ENCODE measurements at places on chromosomes 13 and 19.
A peak's percentile ranks its signal among the peaks of the same experiment; 100 is the strongest.

- no peak for DNase-seq
Measured at GRCh38 chr13:114200399-114200911, 21.4 kb downstream of the CFAP97D2 start.

- DNase-seq = no peak
Measured at GRCh38 chr13:114269281-114269770, 12.1 kb upstream of the UPF3A start.

- no peak for DNase-seq
Measured at GRCh38 chr13:44368062-44368591, 5.5 kb upstream of the SERP2 start.

- no peak for DNase-seq
Measured at GRCh38 chr13:76012091-76012721, 376.1 kb downstream of the LMO7 start.

DNA sequence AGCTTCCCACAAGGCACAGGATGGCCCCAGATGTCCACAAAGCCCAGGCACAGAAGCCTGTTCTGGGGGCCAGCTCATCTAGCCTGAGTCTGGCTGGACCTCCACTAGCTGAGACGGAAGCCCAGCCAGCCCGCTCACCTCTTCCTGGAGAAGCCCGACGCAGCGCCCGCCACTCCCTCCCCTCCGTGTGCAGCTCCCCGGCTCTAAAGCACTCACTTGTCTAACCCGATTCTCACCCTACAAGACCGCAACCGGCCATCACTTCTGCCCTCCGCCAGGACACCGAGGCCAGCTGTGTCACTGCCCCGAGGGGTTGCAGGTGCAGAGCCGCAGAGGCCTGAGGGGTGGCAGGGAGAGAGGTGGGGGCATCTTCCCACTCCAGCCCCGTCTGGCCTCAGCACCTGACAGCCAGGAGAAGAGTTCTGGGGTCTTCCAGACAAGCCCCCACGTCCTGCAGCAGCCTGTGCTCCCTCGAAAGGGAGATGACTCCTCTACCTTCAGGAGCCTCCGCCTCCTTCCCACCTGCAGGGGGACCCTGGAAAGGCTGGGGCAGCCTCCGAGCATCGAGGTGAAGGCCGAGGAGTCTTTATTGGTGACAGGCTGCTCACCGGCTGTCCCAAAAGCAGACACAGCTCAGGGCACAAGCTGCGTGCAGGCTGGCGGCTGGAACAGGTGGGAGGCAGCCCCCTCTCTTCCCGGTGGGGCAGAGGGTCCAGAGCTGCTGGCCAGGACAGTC, 5.9 kb upstream of the DIRAS1 start:
- DNase-seq = no peak

DNA sequence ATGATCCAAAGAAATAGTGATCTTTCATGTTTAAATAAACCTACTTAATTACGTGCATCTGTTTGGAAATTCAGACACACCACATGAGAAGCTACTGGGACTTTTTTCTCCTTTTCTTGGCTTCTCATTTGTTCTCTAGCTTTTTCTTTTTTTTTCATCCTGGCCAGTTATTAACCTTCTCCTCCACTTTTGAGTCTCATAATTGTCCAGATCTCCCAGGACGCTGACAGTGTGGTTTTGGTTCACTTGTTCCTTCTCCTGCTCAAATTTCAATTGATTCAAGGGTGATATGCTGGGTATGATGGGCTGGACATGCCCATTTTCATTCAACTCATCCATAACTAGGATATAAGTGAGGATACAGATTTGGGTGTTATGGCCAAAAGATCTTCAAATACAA, 152.3 kb downstream of the TM9SF2 start:
- no peak for DNase-seq

DNA sequence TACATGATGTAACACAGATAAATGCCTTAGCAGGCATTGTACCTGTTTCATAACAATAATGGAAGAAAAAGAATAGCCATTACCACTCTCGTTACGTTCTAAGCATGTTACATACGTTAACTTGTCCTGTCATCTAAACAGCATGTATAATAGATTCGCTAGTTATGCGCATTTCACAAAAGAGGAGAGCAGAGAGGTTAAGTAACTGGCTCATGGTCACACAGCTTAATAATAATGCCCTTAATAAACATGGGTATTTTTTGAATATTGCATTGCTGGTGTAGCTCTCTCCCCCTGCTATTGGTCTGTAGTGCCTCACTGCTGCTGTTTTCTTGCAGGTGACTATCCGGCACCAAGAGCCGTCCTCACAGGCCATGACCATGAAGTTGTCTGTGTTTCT, 188.3 kb upstream of the MAB21L1 start:
- no peak for DNase-seq

- DNase-seq = no peak
Measured at GRCh38 chr19:44924243-44924725, 9.9 kb downstream of the APOC1 start.

DNA sequence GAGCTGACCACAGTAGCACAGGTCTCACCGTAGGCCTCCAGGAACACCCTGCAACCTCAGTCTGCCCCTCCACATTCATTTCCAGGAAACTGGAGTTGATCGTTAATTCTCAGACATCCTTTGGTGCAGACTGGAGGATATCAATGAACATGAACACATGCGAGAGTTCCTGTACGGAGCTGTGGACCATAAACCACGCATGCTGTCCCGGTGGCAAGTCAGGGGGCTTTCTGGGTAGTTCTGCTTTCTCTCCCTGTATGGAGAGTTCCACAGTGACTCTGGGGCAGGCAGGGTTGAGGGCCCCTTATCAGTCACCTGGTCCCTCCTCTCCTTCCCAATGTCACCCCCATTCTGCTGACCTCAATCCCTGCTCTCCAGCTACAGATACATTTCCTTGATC, 55.5 kb upstream of the URI1 start:
- no peak for DNase-seq

DNA sequence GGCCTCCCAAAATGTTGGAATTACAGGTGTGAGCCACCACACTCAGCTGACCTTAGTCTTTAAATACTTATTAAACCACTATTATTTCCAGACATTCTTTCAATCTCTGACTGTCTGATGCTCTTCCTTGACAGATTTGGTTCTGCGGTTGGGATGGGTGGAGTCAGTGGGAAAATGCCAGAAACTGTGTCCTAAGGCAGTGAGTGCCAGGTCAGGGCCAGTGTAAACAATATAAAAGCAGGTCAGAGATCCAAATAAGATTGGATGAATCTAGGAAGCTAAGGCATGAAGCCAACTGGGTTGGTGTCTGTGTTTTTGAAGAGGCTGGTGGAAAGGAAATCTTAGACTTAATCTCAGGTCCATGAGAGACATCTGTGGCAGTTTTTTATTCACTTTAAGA, 74.7 kb downstream of the KLF5 start:
- no peak for DNase-seq

DNA sequence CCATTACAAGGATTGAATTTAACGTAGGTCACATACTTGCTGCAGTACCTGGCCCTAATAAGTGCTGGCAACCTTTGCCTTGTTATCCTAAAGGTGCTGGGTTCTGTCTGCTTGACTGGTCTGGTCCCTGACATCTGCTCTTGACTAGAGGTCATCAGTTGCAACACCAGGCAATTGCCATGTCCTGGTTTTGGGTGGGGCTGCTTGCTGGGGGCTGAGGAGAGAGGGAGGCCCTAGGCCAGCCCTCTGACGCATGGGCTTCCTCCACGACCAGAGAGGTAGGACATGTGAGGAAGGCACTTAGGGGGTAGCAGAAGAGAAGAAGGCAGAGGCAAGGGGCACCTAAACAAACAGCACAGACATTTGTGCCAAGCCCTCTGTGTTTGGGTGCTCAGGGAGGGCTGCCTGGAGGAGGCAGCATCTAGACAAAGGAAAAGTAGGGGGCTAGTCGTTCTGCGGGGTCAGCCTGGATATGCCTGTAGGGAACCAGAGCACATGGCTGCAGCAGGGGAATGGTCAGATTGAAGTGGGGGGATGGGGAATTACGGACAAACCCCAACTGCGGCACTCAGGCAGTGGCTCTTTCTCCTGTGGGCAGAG, 21.7 kb downstream of the VSTM2B start:
- DNase-seq = no peak

- peak; percentile 83 for DNase-seq
Measured at GRCh38 chr19:43446746-43447489, 18.5 kb downstream of the LYPD3 start.

GRCh38 chr19:46383846-46384245, 29.5 kb downstream of the CCDC8 start:
- no peak for DNase-seq

DNA sequence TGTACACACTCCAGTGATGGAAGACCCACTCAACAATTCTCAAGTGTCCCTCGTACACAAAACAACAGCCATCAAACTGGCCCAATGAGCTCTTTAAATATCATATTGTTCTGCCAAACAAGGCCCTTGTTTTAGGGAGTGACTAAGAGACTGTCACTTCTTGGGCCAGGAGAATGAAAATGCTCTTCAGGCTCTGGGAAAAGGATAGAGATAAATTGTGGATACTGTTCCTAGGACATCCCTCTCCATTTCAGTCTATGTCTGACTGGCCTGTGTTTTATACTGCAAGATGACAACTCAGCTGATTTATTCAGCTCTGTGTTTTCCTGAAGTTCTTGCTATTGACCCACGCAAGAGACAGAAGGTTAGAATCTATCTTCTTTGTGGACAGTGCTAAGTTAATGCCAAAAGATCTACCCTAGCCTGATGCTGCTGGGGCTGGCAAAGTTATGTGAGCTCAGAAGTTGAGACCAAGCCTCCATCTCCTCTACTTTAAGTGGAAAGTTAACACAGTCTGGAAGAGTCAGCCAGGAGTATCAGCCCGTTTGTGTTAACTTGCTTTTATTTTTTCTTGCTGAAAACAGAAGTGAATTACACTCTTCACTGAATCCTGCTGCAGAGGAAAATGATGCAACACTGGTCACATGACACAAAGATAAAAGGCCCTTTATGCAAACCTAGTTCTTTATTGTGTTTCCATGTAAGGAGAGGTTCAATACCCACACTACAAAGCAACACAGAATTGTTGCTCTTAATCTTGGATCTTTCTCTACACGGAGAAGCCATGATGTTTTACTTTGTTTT, 14.6 kb downstream of the FRY start:
- DNase-seq = no peak

DNA sequence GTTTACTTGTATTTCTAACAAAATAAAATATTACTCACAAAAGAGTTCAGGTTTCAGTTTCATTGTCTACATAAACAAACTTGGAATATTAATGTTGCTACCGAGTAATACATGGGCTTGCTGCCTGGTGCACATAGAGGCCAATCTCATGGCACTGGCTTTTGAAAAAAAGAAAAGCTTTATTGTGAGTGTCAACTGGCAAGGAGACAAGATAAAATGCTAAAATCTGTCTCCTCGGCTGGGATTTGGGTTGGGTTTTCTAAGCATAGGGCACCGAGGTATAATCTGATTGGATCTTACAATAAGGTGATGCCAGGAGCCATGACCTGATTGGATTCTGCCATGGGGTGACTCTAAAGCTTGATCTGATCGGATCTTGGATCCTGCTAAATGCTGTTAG, 1519.9 kb upstream of the MIR17HG start:
- no peak for DNase-seq

DNA sequence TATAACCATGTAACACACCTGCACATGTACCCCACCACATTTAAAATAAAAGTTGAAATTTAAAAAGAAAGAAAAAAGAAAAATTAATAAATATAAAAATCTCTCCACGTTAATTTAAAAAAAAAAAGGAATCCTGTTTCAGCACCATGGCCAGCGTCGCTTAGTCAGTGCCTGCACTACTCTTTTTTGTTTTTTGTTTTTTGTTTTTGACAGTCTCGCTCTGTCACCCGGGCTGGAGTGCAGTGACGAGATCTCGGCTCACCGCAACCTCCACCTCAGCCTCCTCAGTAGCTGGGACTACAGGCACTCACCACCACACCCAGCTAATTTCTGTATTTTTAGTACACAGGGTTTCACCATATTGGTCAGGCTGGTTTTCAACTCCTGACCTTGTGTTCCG, 835.9 kb downstream of the UQCRFS1 start:
- DNase-seq = no peak

DNA sequence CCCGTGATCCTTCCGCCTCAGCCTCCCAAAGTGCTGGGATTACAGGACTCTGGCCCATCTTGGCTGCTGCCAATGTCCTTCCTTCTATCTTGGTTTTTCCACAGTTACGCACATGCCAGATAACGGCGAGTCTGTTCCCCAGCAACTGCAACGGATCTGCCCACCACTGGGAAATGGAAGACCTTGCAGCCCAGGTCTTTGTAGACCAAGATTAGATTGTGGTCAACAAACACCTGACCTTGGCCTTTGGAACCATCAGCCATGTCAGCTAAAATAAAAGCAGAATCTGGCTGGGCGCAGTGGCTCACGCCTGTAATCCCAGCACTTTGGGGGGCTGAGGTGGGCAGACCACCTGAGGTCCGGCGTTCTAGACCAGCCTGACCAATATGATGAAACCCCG, 10.4 kb upstream of the LDLR start:
- DNase-seq = no peak

- DNase-seq = peak; percentile 66
Measured at GRCh38 chr19:36009220-36009619, 607 bp upstream of the SYNE4 start.

DNA sequence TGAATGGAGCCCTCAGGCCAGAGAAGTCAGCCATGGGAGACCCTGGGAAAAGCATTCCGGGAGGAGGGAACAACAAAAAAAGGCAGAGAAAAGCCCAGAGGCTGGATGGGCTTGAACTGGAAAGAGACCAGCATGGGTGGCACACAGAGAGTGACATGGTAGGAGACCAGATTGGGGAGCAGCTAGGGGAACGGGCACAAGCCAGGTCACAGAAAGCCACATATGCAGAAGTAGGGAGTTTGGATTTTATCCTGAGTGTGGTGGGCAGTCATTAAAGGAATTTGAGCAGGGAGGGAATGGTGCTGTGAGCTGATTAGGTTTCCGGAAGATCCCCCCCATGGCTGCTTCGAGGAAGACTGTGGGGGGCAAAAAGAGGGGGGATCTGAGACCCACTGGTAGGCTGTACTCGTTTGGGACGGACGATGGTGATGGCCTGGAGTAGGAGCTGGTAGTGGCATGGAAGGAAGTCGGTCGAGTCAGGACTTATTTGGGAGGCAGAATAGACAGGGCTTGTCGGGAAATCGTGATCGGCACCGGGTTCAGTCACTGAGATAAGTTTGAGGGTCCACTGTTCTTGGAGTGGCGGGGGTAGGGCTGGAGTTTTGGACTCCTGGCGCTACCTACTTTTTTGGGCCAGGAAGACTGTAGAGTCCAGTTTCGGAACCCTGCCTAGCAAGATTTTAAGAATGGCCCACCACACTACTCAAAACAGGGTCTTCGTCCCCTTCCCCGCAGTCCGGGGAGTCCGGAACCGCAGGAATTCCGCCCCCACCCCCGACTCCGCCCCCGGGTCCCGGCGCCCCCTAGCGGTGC, 949 bp downstream of the SERTAD1 start:
- DNase-seq = no peak

- no peak for DNase-seq
Measured at GRCh38 chr13:52947921-52948373, 80.7 kb upstream of the OLFM4 start.

All from activated CD4-positive, alpha-beta T cell treated with anti-CD3 and anti-CD28 coated beads for 48 hours (primary cell).